ENCODE measurements at places on chromosomes 1 and 21.

- no peak for DNase-seq
Measured at GRCh38 chr1:8831340-8831739, 13.9 kb upstream of the RERE start.

DNA sequence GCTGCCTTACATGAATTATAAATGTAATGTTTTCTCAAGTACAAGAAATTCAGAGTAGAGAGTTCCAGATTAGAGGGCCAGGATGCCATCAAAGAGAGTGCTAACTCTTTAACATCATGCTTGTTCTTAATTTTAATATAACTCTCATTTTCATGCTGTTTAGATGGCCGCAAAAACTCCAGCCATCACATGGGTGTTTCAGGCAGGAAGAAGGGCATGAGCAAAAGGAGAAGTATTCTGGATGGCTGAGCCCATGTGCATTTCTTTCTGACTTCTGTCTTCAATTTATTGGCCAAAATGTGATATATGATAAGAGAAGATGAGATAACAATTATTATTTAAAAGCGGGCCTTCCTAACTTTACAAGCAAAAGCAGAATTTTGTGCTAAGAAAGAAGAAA, 1328.6 kb downstream of the MRPL39 start:
- DNase-seq = no peak

GRCh38 chr1:17104782-17105181, 14.5 kb downstream of the PADI2 start:
- DNase-seq = no peak

GRCh38 chr1:238530209-238530851, 639.6 kb upstream of the ZP4 start:
- DNase-seq = no peak

DNA sequence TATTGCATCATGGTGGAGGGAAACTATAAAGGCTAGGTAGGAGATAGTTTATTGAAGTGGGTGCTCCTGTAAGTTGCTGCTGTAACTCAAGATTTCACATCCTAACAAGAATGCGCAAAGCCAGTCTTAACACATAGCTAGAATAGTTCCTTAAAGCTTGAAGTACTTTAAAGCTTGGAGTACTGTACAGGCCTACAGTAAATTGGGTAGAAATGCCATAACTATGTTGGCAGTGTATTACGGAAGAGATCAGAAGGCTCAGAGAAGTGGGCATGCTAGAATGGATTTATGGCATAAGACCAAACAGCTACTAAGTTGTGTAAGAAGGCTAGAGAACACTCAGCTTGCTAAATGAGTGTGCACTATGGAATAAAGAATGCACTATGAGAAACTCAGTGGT, 44.5 kb downstream of the DMRTA2 start:
- DNase-seq = no peak

GRCh38 chr1:3483801-3484444, 29.5 kb downstream of the ARHGEF16 start:
- DNase-seq = no peak

- no peak for DNase-seq
Measured at GRCh38 chr1:215094381-215094780, 11.8 kb downstream of the KCNK2 start.

- no peak for DNase-seq
Measured at GRCh38 chr1:15154480-15155036, 1.0 kb downstream of the TMEM51 start.

DNA sequence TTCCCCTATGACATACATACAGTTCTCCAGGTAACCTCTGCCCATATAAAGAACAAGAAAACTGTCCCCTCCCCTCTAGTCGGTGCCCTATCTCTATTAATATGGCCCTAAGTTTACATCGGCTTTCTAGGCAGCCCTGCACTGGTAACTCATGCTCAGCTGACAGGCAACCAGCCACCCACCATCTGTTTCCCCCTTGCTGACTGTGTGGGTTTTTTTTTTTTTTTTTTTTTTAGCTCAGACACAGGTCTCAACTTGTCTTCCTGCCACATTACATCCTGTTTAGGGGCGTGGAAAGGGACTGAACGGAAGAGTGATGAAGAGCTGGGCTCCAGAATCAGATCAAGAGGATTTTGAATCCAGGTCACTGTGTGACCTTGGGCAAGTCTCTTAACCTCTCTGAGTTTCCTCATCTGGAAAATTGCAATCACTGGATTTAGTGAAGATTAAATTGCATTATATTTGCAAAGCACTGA, 14.0 kb downstream of the LAPTM5 start:
- peak; percentile 85 for DNase-seq

GRCh38 chr21:38042246-38042645, 126.0 kb upstream of the KCNJ6 start:
- no peak for DNase-seq

- peak; percentile 42 for DNase-seq
Measured at GRCh38 chr1:46533179-46533864, 18.1 kb downstream of the KNCN start.

- DNase-seq = no peak
Measured at GRCh38 chr1:162412002-162412401, at the start of gene SH2D1B. Gene SH2D1B, minus strand, starts transcription at chr1:162412136. Its CDS starts 120 bp downstream, at chr1:162412016.

GRCh38 chr1:34851431-34852105, 8.0 kb downstream of the SMIM12 start:
- DNase-seq = no peak

DNA sequence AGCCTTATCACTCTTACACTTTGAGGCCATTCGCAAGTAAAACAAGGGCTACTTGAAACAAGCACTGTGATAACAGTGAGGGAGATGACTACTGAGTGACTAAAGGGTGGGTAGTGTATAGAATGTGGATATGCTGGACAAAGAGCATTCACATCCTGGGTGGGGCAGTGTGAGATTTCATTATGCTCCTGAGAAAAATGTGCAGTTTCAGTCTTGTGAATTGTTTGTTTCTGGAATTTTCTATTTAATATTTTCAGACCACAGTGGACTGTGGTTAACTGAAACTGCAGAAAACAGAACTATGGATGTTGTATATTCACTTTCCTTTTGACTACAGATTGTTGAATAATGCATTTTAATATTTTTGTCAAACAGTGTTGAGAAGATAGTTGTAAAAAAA, 25.1 kb upstream of the B3GALT2 start:
- no peak for DNase-seq

- DNase-seq = no peak
Measured at GRCh38 chr1:248625971-248626370, 8.9 kb downstream of the OR2T11 start.

- no peak for DNase-seq
Measured at GRCh38 chr1:109556563-109556962, 8.1 kb downstream of the GNAI3 start.

DNA sequence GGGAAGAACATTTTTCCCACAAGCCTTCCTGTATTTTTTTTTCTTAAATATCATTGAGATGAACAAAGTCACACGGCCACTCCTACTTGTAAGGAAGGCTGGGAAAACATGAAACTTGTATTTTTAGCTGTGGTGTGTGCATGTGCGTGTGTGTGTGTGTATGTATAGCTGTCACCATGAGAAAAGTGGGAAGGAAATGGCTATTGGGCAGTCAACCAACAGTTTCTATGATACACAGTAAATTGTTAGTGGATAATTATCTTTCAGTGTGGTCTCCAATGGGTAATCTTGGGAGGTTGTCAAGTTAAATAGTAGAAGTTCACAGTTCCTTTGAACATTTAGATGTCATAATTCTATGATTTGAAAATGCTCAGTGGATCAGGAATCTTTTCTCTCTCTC, 132.7 kb upstream of the USP24 start:
- no peak for DNase-seq

- no peak for DNase-seq
Measured at GRCh38 chr1:229092377-229093237, 178.3 kb upstream of the RAB4A start.

DNA sequence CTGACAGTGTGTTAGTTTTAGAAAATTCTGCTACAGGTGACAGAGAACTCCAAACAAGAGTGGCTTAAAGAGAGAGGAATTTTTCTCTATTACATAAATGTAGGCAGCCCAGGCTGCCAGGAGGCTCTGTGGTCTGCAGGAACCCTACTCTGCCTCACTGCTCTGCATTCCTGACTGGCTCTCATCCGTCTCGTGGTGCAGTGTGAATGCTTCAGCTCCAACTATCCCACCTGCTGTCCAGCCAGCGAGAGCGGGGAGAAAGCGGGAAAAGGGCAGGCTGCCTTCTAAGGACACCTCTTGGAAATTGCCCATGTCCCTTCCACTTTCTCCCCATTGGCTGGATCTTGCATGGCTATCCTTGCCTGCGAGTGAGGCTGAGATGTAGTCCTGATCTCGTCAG, 131.3 kb downstream of the PEX14 start:
- no peak for DNase-seq

GRCh38 chr1:15680561-15681348, 3.4 kb upstream of the PLEKHM2 start:
- peak; percentile 97 for DNase-seq

DNA sequence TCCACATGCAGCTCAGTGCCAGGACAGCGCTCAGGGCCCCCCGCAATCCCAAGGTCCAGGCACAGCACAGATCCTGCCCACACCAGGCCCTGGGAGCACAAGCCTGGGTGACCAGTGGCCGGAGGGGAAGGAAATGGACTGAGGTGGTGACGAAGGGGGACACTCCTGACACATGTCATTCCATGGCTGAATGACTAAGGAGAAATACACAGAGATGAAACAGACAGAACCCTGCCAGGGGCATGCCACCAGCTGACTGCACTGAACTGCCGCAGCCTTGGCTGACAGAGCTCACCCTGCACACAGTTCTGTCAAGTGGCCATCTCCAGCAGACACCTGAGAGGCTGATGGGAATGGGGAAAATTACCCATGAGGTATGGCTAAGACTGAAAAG, 56.1 kb downstream of the HSF2BP start:
- DNase-seq = peak; percentile 84

- DNase-seq = no peak
Measured at GRCh38 chr1:2556678-2557481, 709 bp downstream of the TNFRSF14 start.

- no peak for DNase-seq
Measured at GRCh38 chr1:114002492-114003239, 23.4 kb downstream of the OLFML3 start.

- no peak for DNase-seq
Measured at GRCh38 chr1:9452516-9453140, 86.6 kb upstream of the SLC25A33 start.

GRCh38 chr1:209736490-209737117, 19.2 kb upstream of the TRAF3IP3 start:
- DNase-seq = peak; percentile 41

All from inflammatory macrophage (primary cell).